Myocyte (in vitro differentiated cells): ENCODE measurements at places on chromosomes 12 and 14.

DNA sequence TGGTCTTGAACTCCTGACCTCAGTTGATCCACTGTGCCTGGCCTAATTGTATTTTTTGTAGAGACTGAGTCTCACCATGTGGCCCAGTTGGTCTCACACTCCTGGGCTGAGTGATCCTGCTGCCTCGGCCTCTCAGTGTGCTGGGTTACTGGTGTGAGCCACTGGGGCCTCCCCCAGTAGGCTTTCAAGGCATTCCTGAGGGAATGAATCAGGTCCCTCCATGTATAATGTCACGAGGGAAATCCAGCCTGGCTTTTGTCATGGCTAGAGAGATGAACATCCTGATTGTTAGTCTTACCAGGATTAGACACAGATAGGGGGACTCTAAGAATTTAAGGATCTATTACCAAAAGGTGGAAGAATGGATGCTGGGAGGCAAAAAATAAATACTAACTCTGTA lies 51.9 kb downstream of the CPSF2 start:
- DNase-seq = peak; percentile 10

DNA sequence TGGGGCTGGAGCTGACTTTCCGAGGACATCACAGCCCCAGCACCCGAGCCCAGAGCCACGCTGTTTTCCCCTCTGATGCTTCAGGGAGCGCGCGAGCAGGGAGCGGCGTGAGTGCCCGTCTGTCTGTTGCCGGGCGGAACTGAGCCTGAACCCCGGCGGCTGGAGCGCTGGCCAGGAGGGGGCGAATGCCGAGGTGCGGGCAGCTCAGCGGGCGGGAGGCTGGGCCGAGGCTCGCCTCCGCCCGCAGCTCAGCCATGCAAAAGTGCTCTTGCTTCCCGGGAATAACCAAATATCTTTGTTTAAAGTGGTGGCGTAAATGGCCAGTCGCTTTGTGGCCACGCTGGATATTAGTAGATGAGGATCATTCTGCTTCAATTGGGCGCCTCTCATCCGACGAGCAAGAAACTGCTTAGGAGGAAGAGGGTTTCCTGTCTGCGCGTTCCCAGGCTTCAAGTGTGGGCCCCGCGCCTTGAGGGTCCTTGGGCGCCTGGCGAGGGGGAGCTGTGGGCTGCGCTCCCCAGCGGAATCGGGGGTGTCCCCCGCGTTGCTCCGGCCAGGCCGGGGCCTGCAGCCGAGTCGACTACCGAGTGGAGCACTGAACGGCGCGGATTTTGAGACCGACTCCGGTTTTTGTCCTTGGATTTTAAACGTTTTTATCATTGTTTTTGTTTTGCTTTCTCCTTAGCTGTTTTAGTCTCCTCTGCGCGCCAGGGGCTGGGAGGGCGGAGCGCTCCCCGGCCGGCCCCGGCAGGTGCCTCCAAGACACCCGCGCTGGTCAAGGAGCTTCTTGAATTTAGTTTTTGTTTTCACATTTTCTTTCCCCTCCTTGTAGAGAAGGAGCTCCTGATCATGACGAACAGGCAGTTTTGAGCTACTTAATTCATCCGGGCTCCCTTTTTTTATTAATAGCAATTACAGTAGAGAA lies 831 bp upstream of the NKX2-1 start:
- peak; percentile 33 for DNase-seq

- no peak for DNase-seq
These were observed 8.9 kb upstream of the GLRX5 start for GRCh38 chr14:95525999-95526398.

- no peak for DNase-seq
These were observed 462.2 kb upstream of the TMPO start for GRCh38 chr12:98053202-98053601.

- DNase-seq = no peak
These were observed 15.7 kb downstream of the CHPT1 start for GRCh38 chr12:101713059-101713682.

- no peak for DNase-seq
These were observed 3.1 kb downstream of the BCAT1 start for GRCh38 chr12:24945845-24946244.

- no peak for DNase-seq
These were observed 38.0 kb downstream of the FOXN3 start for GRCh38 chr14:89379006-89379405.

DNA sequence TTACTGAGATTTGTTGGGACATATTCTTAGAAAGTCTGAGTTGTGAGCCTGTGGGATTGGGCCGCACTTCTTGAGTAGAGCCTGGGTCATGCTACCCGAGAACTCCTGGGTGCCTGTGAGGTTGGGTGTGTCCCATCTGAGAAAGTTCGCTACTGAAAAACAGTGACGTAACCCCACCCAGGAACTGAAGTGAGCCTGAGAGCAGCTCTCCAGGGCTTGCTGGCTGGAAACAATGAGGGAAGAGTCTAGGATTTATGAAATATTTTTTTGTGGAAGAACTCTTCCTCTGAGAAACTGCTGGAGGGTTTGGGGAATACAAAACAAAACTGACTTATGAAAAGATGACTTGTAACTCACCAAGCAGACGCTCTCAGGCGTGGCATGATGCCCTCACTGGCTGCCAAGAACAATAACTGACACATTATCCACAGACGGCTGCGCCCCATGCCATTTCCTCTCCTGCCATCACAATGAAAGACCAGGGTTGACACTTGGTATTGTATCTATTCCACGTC lies 69.2 kb downstream of the RASSF3 start:
- DNase-seq = peak; percentile 80

- no peak for DNase-seq
These were observed 151.3 kb downstream of the BTG1 start for GRCh38 chr12:91994208-91994797.

GRCh38 chr12:121803861-121804416 lies at the start of gene SETD1B:
TSS of gene SETD1B (plus strand) at chr12:121804009. CDS start at chr12:121804738, 729 bp downstream.
- peak; percentile 65 for DNase-seq

DNA sequence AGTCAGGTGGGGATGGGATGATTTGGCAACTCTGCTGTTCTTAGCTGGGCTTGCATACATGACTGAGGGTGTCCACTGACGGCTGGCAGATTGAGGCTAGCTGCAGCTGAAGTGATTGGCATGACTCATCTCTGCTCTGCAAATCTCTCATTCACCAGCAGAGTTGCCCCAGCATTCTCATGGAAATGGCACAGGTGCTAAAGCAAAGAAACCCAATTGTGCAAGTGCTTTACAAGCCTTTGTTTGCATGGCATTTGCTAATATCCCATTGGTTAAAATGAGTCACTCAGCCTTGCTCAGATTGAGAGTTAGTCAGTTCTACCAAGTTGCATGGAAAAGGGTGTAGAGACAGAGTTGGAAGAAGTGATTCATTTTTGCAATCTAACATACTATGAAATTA lies 389.7 kb upstream of the FAR2 start:
- DNase-seq = peak; percentile 14

DNA sequence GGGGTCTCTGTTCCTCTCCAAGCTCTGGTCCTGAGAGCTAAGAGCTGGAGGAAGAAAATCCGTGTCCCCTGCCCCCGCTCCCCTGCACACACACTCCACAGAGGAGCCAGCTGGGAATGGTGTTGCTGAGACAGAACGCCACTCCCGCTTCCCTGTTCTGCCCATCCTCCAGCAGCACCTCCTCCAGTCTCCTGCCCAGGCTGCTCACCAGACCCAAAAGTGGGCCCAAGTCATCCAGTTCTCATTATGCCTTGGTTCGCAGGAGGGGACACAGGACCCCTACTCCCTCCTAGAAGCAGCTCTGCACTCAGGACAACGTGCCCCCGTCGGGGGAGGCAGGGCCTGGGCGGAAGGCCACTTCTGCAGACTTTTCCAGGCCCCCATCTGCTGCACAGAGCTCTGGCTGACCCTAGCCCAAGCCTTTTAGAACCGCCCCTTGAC lies 830 bp upstream of the TRMT61A start:
- peak; percentile 73 for DNase-seq
